ENCODE measurements at places on chromosomes 1 and 21.
A peak's percentile ranks its signal among the peaks of the same experiment; 100 is the strongest.

- no peak for DNase-seq
These were observed 87.8 kb downstream of the PTPN14 start for GRCh38 chr1:214463596-214463995.

DNA sequence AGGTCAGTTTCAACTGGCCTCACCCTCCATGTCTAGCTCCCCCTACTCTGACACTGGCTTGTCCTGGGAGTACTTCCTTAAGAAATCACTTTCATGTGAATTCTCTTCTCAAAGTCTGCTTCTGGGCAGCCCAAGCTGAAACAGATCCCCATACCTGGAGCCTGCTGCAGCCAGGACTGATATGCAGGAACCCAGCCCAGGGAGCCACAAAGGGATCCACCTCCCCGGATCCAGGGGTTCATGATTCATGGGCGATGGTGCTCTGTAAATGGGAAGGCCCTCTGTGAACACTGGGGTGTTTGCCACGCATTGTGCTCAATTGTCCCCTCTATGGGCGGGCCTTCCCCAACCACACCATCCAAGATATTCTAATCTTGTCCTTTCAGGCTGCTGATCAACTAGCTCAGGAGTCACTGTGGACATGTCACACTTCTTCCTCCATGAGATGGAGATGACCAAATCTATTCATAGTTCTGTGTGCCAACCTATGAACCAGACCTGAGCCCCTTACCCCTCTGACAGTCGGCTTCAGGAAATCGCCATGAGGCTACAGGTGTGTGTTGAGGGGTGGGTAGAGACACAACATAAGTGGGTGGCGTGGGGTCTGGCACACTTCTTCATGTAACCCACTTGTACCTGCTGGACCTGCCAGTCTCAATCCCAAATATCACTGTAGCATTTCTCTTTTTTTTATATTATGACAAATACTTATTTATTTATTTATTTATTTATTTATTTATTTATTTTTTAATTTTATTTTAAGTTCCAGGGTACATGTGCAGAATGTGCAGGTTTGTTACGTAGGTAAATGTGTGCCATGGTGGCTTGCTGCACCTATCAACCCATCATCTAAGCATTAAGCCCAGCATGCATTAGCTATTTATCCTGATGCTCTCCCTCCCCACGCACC is 41.8 kb downstream of the RUNX3 start:
- DNase-seq, result no peak

- DNase-seq, result no peak
These were observed 16.9 kb upstream of the PUM1 start for GRCh38 chr1:31082385-31082784.

GRCh38 chr1:200354243-200354642 is 55.6 kb downstream of the ZNF281 start:
- no peak for DNase-seq

DNA sequence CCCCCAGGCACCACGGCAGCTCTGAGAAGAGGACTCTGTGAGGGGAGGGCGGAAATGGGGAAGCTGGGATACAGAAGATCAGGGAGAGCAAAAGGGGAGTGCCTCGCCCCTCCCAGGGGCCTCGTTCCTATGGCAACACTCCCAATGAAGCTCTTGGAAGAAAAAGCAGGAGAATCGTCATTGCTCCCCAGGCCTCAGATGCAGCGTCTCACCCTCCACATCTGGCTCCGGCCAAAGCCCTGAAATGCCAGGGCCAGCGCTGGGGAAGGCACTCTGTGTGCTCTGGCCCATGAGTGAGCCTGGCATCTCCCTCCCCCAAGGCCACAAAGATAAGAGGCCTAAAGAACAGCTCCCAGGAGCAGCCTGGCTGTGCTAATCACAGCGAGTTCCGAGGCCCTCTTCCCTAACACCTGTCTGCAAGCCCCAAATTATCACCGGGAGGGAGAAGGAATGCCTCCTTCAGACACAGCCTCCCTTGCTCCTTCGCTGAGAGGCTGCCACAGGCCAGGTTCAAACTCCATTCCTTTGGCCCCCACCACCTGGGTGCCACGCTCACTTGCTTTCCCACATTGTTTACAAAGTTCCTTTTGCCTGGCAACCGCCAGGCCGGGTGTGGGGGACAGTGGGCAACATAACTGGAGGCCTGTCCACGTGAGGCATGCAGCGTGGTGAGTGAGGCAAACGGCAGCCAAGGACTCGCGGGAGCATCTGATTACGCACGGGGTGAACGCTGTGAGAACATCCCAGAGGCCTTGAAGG is 27.8 kb downstream of the ECE1 start:
- peak; percentile 82 for DNase-seq

DNA sequence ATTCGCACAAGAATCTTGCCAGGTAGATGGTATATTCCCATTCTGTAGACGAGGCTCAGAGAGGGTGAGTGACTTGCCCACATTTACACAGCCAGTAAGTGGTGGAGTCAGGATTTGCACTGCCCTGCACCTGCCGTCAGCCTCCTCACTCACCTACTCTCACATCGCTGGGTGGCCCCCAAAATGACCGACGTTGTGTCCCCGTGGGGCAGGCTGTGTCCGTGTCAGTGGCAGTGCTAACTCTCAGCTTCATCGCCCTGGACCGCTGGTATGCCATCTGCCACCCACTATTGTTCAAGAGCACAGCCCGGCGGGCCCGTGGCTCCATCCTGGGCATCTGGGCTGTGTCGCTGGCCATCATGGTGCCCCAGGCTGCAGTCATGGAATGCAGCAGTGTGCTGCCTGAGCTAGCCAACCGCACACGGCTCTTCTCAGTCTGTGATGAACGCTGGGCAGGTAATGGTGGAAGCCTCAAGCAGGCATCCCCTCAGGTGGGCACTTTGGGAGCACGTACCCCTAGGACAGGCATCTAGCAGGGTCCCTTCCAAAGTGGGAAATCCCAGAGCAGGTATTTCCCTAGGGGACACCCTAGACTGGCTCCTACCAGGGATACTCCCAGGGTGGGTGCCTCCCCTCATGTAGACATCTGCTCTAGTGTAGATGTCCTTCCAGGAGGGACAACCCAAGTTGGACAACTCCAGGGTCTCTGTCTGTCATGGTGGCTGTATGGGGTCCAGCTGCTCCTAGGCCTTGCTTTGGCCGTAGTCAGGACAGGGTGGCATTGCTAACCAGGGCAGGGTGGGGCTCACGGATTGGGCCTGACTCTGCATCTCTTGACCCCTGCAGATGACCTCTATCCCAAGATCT is 3.4 kb downstream of the HCRTR1 start:
- DNase-seq, result no peak

DNA sequence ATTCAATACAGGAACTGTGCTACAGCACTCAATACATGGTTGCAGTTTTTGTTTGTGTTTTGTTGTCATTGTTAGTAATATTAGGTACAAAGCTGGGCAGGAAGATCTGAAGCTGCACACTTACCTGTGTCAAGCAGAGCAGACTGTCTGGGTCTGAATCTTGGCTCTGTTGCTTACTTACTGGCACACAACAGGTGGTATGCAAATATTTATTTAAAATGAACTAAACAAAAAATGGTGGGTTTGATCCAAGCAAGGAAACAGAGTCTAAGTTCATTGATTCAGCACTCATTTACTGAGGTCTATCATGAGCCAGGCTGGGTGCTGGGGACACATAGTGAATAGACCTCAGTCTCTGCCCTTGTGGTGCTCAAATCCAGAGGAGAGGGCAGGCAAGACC is 230.4 kb downstream of the OMA1 start:
- DNase-seq, result no peak

- DNase-seq, result peak; percentile 57
These were observed 75.4 kb downstream of the MRPL37 start for GRCh38 chr1:54275349-54275748.

GRCh38 chr1:66336641-66336990 is 197.3 kb upstream of the SGIP1 start:
- DNase-seq, result no peak

GRCh38 chr1:156119503-156120209 is 5.1 kb downstream of the LMNA start:
- peak; percentile 81 for DNase-seq

- DNase-seq, result no peak
These were observed 136.6 kb upstream of the GFI1 start for GRCh38 chr1:92623187-92623778.

DNA sequence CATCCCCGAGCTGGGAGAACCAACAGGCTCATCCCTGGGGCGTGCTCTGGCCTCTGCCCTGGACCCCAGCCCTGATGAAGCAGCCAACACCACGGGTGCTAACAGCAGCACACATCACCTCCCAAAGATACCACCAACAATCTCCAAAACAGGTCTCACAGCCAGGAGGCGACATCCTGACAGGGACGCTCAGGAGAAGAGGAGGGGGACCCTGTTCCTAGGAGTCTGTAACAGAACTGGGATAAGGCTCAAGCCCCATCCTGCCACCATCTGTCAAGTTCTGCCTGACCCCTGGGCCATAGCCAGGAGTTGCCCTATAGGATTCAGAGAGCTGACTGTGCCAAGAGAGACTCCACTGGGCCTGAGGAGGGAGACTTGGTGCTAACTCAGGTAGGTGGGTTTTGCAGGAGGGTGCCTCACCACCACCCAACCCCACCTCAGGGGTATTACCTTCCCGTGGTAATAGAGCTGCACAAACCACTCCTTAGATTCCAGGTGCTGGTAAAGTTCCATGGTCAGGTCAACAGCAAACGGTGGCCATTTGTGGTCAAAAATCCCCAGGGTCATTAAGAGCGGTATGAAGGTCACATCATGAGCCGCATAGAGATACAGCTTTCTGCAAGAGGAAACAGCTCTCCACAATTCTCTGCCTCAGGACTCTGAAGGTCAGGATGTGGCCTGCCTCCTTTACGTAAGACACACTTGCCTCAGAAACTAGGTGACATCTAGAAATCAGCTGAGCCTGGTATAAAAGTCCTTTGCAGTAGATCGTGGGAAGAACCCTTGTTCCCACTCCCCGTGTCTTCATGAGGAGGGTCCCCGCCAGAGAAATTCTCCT is 22.3 kb downstream of the ACP6 start:
- DNase-seq, result no peak

DNA sequence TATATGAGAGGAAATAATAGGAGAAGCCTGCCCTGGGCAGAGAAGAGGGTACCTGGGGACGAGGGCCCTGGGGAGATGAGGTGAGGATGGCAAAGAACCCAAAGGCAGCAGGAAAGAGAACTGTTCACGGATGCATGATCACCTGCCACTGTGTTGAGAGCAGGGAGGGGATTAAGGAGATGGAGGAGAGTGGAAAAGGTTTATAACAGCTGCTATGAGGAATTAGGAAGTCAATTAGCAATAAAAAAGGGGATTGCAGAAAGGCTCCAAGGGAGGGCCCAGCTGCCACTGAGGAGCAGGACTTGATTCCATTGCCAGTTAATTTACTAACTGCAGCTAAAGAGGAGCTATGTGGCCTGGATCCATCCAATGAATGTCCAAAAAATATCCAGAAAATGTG is 61.1 kb downstream of the GFI1 start:
- DNase-seq, result no peak

GRCh38 chr1:107496002-107496401 is 355.2 kb downstream of the NTNG1 start:
- DNase-seq, result no peak

DNA sequence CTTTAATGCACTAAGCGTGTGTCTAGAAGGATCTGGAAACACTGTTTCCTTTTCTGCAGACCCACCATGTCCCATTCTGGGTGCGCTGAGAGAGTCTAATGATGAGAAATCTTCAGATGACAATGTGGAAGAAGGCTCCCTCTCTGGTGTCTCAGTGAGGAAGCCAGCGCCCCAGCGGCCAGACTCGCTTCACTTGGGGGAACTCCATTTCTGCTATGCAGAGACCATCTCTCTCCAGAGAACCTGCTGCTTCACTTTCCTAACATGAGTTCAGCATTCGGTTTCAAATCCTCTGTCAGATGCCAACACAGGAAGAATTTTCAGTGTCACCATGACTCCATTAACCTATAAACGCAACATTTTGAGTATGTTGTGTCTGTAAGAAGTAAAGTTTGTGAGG is 121.8 kb downstream of the SYF2 start:
- DNase-seq, result no peak

- DNase-seq, result peak; percentile 99
These were observed 164.0 kb upstream of the UBE2U start for GRCh38 chr1:64039390-64039926.

DNA sequence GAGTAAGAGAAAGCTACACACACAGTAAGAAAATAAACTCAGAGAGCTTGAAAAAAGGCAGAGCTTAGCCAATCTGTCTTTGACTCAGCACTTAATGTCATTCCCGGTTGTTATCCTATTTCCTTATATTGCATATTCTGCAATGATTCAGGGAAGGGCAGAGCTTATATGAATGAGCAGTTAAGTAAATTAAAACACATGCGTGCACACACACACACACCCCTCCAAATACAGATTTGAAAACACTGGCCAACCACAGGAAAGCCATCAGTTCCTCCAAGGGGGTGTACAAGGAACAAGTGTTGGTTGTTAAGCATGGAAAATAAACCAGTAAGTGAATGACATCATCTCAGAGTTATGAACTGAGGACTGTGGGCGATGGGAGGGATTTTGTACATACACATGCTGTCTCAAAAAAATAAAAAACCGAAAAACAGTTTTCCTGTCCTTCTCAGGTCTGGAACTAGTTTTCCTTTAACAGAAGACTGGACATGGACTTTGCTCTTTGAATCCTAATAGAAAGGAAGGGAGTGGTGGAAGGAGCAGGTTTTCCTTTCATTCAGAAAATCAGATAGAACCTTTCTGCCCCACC is 1.0 kb downstream of the IQGAP3 start:
- peak; percentile 84 for DNase-seq

GRCh38 chr1:80248886-80249285 is 1242.4 kb upstream of the ADGRL4 start:
- no peak for DNase-seq

- no peak for DNase-seq
These were observed 357.4 kb upstream of the ADGRL2 start for GRCh38 chr1:81443288-81443687.

DNA sequence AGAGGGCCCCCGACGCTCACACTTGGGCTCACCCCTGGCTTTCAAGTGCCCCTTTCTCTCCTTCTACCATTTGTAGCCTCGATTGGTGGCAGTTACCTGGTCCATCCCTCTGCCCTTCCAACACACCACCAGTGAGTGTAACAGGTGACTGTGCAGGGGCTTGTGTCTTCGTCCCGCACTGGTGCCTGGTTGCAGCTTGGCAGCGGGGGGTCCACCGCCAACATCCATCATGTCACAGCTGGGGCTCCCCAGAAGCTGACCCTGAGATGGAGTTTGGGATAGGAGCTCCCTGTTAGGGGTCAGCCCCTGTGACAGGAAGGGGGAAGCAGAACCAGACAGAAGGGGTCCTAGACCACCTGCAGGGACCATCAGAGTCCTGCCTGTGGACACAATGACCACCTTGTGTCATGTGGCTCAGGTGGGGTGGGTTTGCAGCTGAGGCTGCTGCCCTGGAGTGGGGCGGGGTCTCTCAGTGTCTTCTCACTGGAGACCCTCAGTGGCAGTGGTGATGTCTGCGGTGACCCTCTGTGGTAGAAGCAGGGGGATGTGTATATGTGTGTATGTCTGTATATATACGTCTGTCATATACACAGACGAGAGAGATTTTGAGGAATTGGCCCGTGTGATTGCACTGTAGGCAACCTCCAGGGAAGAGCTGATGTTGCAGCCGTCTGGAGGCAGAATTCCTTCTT is 3.6 kb upstream of the CALML6 start:
- DNase-seq, result no peak

GRCh38 chr1:54220004-54220811 is 20.2 kb downstream of the MRPL37 start:
- DNase-seq, result peak; percentile 44

- no peak for DNase-seq
These were observed 170.2 kb downstream of the SYT2 start for GRCh38 chr1:202540014-202540413.

- no peak for DNase-seq
These were observed 63.4 kb upstream of the BCL10 start for GRCh38 chr1:85339656-85340399.

GRCh38 chr21:29376556-29376955 is 77.8 kb downstream of the BACH1 start:
- DNase-seq, result peak; percentile 58

Data from Daoy (cell line).